ENCODE measurements at places on chromosomes 5 and 9. TPM values are rescaled to one million over a fixed set of nuclear protein-coding genes. Genes with fewer than 3 reads are reported as not detected.

The PKN3 gene
- 22.4 TPM for total RNA-seq

The CARTPT gene
- not detected for total RNA-seq

The CBY3 gene
- total RNA-seq = 1.3 TPM

The IL5 gene
- total RNA-seq = not detected

The CDKN2B-AS1 gene
- total RNA-seq = not detected

The GRM6 gene
- not detected for total RNA-seq

The LCN9 gene
- total RNA-seq = not detected

The EIF4E1B gene
- total RNA-seq = not detected

The FOXD4L3 gene
- under 0.01 TPM for total RNA-seq

The ESM1 gene
- total RNA-seq = under 0.01 TPM

The PFN3 gene
- not detected for total RNA-seq

The RASGRF2 gene
- total RNA-seq = under 0.01 TPM

The MRPL36 gene
- 26.7 TPM for total RNA-seq

The GLDC gene
- 0.27 TPM for total RNA-seq

The OR1J2 gene
- total RNA-seq = 0.27 TPM

The JADE2 gene
- 74.1 TPM for total RNA-seq

The IFNA21 gene
- not detected for total RNA-seq

DNA sequence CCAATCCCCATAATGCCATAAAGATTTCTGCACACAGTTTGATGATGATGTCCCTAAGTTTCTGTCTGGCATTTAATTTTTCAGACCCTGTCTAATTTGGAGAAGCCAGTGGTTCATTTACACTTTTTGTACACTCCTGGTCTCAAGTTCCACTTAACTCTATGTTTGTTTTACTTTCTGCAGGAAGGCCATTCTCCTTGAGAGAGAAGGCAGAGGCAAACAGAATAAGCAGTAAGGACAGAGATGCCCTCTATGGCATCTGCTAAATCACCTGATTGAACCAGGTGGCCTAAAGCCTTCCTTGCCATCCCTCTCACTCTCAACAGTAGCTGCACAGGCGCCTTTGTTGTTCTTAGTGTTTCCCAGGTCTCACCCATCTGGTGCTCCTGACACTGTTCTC is 86.1 kb upstream of the LRRTM2 start:
- DNase-seq = no peak

DNA sequence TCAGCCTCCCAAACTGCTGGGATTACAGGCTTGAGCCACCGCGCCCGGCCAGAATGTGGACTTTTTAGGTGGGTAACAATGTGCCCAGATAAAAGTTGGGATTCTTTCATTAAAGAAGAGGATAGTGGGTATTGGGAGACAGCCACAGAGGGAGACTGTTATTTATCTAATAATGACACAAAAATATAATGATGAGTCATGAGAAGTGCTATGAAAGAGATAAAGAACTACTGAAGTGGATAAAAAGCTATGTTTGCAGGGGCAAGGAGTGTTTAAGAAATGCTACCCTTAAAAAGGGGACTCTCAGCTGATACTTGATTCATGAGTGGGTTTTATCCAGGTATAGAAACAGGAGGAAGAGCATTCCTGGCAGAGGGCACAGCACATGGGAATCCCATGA is 143.6 kb upstream of the ERCC6L2 start:
- DNase-seq = no peak

DNA sequence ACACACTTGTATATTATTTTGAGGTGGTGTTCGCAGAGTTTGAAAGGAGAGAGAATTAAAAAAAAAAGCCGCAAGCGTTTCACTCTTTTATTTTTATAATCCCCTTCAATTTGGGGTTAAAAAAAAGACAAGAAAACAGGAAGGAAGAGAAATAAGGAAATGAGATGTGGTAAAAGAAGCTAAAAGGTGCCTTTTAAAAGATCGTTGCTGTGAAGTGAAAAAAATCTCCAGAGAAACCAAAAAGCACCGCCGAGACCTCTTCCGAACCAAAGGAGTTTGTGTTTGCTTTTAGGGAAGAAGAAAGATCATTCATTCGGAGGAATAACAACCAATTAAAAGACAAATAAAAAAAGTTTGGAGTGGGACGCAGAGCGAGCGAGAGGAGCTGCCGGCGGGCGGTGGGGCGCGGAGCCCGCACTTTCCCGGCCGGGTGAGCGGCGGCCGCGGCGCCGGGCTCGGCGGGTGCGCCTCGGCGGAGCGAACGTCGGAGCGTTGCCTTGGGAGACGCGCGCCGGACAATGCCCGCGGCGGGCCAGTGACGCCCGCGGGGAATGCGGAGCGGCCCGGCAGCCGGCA is 355 bp downstream of the TLE4 start:
- no peak for DNase-seq

DNA sequence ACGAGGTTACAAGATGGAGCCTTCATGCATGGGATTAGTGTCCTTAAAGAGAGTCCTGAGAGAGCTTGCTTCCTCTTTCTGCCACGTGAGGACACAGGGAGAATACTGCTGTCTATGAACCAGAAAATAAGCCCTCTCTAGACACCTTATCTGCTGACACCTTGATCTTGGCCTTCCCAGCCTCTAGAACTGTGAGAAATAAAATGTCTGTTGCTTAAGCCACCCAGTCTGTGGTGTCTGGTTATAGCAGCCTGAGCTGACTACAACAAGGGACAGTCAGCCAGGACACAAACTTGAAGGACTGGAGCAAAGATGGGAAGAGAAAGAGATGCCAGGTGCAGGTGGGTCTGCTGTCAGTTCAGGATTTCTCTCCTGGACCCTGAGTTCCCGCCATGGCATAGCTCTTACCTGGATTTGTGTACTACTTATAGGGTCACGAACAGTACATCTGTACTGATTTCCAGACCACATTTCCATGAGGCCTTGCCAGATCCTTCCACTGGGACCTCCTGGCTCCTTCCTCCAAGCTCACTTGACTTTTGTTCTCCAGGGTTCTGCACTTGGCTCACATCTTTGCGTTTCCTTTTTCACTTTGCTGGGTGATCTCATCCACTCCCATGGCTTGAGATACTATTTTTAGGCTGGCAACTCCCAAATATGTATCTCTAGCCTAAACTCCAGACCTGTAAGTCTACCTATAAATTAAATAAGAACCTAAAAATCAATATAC is 44.9 kb upstream of the LIFR start:
- no peak for DNase-seq

- DNase-seq = no peak
Observed at GRCh38 chr5:173547579-173547978, 68.9 kb downstream of the BOD1 start.

GRCh38 chr5:151692312-151692711 is 5.6 kb upstream of the SPARC start:
- DNase-seq = no peak

DNA sequence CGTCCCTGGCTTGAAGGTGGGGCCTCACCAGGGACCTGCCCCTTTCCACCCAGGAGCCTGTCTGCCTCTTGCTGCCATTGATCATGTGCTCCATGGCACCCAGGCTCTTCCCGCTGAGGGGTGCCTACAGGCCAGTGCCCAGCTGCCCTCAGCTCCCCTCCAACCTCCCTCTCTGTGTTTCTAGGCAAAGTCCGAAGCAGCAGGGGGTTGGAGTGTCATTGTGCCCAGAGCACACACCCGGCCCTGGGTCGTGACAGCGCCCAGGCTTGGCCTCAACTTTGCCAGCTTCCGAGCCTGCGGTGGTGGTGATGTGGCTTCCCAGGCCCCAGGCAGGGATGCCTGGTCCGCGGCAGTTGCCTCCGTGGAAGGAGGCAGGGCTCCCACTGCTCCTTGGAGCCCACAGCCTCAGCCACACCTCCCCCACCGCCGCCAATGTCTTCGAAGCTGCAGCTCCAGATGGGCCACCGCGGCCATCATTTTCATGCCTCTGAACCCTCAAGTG is 52.4 kb downstream of the GTF3C4 start:
- DNase-seq = no peak

GRCh38 chr5:31886206-31886605 is 247.3 kb downstream of the PDZD2 start:
- DNase-seq = no peak

GRCh38 chr9:111648066-111648465 is 13.3 kb upstream of the GNG10 start:
- no peak for DNase-seq

DNA sequence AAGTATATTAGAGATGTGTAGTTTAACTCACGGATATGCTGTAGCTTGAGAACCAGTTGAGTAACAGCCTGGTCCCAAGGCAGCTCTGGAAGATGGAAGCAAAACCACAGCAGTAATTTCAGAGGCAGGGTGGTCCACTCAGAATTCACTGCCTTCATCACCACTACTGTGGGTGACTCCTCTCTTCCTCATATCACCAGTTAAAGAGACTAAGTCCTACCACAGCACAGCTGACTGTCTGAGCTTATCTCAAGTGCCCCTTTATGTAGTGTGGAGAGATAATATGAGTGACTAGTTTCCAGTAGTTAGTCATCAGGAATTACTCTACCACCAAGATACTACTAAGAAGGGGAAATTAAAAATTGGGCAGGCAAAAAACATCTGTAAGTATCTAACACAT is 1571.2 kb upstream of the C9orf72 start:
- no peak for DNase-seq

DNA sequence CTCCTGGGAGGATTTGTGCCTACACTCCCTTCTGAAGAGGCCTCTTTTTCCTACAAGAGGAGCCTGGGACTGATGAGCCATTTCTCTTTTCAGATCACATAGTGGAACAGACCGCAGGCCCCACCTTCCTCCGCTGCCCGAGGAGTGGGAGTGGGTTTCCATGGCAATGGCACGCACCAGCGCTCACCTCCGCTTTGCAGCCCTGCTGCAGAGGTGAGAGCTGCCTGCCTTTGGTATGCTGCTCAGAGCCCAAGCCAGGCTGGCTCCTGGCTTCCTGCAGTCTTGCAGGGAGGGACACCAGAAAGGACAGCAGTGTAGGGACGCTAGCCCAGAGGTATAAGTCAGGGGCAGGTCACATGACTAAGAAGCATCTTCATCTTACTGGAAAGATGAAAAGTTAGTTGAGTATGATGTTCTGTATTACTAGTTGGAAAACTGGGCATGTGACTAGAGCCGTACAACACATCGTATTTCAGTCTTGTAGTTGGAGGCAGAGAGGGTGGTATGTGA is 12.4 kb downstream of the PTTG1 start:
- no peak for DNase-seq

DNA sequence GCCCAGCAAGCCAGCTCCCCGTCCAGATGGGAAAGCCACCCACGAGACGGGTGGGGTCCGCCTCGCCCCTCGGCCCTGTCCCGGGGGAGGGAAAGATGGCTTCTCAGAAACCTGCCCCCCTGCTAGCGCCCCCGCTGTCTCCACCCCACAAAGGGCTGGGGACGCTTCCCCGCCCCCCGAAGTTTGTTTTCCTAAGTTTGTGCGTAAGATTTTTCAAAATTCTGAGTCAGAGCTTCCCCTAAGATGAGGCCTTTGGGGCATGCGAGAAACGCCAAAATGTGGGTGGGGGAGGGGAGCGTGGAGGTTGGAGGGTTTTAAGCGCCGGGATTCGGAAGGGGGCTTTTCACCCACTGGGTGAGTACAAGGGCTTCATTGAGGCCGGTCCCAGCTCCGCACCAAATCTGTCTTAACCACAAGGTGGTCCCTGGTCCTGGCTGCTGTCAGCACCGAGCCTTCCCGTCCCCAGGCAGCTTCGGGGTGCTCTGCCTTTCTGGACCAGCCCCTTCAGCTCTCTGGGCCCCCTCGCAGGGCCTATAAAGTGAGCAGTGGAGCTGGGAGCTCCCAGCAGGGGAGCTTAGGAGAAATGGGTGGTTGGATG is 32.3 kb downstream of the PRRX2 start:
- DNase-seq = no peak

DNA sequence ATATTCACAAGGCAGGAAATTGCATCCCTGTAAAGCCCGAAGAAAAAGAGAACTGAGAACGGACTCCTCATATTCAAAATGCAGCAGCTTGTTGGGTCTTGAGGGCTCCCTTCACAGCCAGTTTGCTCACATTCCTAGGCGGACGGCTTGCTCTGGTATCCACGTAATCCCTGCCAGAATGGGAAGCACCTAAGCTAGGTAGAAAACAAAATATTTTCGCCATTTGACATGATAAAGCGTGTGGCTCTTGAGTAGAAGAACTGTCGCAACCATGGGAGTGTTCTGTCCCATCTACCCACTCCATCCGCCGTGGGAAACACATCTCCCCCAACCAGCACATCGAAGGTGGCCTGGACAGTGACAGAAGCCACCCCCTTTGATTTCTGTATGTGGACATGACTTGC is 183.1 kb downstream of the GAS1 start:
- no peak for DNase-seq

DNA sequence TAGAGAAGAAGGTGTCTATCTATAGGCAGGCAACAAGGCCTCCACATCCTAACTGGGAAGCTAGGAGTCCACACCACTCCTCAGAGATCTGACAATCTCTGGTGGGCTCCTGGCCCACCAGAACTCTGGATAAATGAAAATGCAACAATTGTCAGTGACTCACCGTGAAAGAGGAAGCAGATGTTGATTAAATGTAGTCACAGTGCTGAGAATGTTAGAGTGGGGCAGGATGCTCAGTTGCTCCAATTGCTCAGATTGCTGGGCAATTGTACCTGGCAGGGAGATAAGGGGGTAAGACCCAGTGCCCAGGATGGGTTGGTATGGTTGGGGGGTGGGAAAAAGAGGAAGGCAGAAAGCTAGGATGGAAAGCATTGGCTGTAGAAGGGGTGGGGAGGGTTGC is 4.3 kb downstream of the CCL19 start:
- peak; percentile 56 for DNase-seq

- peak; percentile 28 for DNase-seq
Observed at GRCh38 chr5:76175051-76175666, 92.0 kb downstream of the SV2C start.

DNA sequence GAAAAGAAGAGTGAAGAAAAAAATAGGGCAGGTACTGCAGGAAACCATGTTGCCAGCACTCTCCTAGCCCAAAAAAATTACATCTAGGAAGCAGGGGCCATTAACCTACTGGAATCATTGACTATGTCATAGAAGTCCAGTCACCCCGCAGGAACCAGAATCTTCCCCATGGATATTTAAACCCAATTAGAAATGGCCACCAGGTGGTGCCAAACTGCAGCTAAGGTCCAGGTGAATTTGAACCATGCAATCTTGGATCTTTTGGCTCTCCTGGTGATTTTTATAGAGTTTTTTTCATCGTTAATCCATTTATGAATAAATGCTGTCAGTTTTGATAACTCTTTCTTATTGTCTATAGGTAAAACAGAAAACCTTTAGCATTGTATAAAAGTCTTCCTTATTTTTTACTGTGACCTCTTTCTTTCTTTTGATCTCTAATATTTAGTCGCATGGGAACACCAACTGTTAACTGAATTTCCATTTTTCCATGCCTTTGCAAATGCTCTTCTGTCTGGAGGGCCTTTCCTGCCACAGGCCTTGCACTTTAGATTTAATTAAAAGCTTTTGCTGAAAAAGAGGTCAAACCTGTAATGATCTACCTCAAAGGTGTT is 147.5 kb upstream of the FGF10 start:
- DNase-seq = peak; percentile 10

DNA sequence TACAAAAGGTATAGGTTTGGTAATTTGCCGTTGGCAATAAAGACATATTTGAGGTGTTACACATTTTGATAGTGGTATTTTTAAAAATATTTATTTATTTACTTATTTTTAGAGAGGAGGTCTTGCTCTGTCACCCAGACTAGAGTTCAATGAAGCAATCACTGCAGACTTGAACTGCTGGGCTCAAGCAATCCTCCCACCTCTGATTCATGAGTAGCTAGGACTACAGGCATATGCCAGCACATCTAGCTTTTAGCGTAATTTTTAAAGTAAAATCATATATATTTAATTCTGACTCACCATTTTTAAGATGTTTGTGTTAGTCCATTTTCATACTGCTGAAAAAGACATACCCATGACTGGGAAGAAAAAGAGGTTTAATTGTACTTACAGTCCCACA is 1974.3 kb downstream of the EFNA5 start:
- DNase-seq = no peak

All from hematopoietic multipotent progenitor cell (in vitro differentiated cells).